Stimulated activated CD4-positive, alpha-beta T cell treated with anti-CD3 and anti-CD28 coated beads, Interleukin-4, amount 100 ng/mL, for 1 hour (primary cell): ENCODE measurements at places on chromosomes 1 and 21.

DNA sequence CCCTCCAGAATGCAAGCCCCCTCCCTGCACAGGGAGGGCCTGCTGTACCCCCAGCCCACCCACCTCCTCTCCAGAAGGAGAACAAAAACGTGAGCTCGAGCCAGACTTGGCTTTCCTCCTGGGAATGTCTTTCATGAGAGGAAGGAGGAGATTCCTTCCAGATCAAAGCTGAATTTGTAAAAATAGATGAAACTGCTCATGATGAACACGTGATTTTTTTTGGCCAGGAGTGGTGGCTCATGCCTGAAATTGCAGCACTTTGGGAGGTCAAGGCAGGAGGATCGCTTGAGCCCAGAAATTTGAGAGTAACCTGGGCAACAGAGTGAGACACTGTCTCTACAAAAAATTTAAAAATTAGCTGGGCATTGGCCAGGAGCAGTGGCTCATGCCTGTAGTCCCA is 21.8 kb downstream of the GPR157 start:
- no peak for DNase-seq

GRCh38 chr1:32989160-32990050 is 24.8 kb upstream of the RNF19B start:
- peak; percentile 19 for DNase-seq

DNA sequence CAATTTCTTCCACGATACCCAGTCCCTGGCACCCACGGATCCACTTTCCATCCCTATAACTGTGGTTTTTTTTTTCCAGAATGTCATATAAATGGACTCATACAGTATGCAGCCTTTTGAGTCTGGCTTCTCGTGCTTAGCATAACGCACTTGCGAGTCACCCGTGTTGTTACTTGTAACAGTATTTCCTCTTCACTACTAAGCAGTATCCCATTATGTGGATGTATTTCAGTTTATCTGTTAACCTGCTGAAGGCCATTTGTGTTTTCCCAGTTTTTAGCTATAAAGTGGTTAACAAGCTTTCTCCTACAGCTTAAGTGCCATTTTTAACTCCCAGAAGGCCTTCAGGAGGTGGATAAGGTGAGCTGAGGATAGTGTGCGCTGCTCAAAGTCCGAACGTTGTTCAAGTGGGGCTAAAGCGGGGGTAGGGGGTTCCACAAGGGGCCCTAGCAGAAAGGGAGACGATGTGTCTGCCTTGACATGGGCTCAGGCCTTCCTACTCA is 829 bp downstream of the ADAR start:
- no peak for DNase-seq

GRCh38 chr1:89322402-89322801 is 41.5 kb upstream of the GBP6 start:
- no peak for DNase-seq

- DNase-seq: no peak
Measured at GRCh38 chr21:45304945-45305344, 17.2 kb upstream of the POFUT2 start.

DNA sequence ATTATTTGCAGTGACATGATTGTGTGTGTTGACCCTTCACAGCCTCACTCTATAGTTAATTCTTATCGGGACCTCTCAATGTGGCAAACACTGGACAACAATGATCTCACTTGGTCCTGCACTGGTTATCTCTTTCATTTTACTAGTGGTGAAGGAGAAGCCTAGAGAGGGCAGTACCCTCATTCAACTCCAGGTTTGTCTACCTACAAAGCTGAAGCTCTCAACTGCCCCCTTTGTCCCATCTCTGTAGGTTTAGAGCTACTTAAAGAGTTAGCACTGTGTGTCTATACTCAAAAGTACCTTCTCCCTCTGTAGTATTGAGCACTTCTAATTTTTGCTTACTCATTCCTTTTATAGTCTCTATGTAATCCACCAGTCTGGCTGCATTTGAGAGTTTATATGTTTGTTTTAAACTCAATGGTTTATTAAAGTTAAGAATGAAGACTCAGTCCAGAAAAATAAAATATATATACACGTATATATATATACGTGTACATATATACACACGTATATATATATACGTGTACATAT is 40.9 kb upstream of the BCL9 start:
- DNase-seq: no peak

DNA sequence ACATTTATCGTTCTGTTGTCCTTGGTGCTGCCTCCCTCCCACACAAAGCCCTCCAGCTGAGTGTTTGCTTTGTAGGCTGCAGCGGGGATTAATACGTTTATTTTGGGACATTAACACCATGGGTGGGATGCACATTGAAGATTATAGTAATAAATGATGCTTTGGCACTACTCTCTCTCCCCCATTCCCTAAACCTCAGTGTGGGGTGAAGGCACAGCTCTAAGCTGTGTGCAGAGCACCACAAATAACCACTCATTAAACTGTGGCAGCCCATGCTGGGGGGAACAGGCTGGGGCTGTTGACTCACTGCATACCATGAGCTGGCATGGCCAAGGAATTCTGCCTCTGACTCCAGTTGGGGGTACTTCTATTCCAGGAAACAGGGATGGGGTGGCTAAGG is 7.7 kb downstream of the PCP4L1 start:
- no peak for DNase-seq

- no peak for DNase-seq
Measured at GRCh38 chr1:11790880-11791715, 14.7 kb downstream of the MTHFR start.

GRCh38 chr1:72253132-72253531 is 29.2 kb downstream of the NEGR1 start:
- no peak for DNase-seq

- no peak for DNase-seq
Measured at GRCh38 chr1:210937846-210938245, 196.1 kb downstream of the KCNH1 start.

DNA sequence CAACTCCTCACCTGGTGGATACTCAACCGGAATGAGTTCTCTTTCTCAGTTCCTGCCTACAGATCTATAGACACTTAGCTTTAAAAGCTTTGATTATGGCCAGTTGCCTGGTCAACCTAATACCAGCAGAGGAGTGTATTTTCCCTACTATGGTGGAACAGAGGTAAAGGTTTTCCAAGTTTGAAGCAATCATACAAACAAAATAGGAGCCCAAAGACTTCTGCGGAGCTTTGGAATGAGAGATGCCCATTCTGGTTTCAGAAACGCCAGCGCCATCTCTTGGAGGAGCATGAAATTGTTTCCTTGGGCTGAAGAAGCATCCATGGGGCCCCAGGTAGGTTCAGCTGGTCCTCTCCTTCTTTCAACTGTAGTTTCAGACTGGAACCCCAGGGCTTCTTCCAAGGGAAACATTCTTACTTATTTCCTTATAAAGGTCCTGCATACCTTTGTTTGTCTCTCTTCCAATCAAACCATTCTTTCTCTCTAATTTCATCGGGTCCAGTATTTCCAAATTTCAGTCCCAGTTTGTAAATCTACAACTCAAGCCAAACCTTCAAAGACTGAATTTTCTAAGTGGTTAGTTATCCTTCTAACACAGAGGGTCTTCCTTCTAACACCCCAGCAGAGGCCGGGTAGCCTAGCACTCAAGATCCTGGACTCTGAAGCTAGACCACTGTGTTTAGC is 95.9 kb downstream of the KCNJ15 start:
- DNase-seq: peak; percentile 42

GRCh38 chr1:180343921-180344769 is 114.1 kb downstream of the LHX4 start:
- DNase-seq: no peak

GRCh38 chr1:25564777-25565574 is 21.6 kb downstream of the LDLRAP1 start:
- DNase-seq: peak; percentile 42

DNA sequence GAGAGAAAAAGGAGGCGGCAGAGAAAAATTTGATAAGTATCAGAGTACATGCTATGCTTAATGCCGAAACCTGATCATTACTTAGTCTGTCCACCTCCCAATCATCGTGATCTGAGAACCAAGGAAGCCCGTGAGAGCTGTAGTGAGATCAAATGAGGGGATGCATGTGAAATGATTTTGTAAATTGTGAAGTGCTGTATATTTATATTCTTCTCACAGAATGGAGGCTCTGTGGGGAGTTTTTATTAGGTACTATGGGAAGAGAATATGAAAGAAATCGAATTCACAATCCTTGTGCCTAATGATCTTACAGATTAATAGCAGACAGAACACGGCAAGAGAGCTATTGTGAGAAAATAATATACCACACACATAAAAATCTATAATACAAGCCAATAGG is 115.5 kb downstream of the LYPLAL1 start:
- no peak for DNase-seq

- no peak for DNase-seq
Measured at GRCh38 chr1:159867664-159868026, 5.2 kb upstream of the VSIG8 start.

DNA sequence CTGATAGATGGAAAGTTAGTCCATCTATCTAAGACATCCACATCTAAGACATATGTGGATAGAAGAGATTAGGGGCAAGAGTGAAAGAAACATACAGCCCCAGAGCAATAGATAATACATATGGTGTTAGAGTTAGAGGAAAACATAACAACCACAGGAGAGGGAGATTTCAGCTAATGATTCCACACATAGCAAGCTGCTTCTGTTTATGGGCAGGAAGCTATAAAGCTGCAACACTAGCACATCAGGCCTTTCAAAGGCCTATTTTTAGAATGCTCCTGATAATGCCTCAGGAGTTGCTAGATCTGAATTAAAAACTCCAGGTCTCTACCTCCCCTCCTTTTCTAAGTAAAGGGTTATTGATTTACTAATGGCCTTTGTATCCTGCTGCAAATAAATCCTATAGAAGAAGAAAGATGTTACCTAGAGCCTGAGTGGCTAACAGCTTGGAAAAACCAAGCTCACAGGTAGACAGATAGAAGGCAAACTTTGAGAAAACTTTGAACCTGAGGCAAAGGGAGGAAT is 36.1 kb downstream of the BRINP2 start:
- DNase-seq: no peak
